CD4-positive, alpha-beta T cell treated with Interleukin-6 at 100 ng/mL for 8 hours (primary cell): ENCODE measurements at places on chromosomes 1 and 21.

- no peak for DNase-seq
Measured at GRCh38 chr1:46489169-46489637, 433 bp upstream of the DMBX1 start.

DNA sequence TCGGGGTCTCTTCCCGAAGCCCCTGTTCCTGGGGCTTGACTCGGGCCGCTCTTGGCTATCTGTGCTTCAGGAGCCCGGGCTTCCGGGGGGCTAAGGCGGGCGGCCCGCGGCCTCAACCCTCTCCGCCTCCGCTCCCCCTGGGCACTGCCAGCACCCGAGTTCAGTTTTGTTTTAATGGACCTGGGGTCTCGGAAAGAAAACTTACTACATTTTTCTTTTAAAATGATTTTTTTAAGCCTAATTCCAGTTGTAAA is 158.7 kb downstream of the RUNX1 start:
- DNase-seq, result no peak

GRCh38 chr1:180975551-180975950 is 47.1 kb downstream of the STX6 start:
- no peak for DNase-seq

DNA sequence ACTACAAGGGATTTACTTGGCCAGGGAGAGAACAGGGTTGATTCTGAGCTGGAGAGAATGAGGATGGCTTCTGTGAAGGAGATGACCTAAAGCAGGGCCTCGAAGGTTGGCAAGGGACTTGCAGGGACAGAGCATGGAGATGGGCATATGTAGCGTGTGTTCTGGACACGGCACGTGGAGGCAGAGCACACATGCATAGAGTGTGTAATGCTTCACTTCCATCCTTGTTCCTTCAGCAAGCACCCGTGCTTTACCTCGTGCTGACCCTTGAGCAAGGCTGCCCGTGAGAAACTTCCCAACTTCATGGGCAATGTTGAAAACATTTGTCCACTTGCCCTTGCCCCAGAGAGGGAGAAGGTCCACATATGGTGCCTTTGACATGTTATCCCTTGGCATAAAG is 33.1 kb downstream of the NFIA start:
- no peak for DNase-seq

DNA sequence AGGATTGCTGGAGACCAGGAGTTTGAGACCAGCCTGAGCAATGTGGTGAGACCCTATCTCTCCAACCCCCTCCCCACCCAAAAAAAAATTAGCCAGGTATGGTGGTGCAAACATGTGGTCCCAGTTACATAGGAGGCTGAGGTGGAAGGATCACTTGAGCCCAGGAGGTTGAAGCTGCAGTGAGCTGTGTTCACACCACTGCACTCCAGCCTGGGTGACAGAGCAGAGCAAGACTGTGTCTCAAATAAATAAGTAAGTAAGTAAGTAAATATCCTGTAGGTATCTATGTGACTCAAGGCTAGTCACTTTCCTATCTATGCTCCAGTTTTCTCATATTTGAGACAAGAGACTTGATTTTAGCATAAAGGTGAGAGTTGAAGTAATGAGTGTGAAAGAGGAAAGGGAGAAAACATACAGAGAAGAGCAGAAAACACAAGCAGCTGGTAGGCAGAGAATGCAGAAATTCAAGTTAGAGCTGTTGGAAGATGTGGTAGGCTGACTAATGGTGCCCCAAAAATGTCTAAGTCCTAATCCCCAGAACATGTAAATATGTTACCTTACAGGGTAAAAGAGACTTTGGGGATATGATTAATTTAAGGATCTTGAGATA is 7.5 kb downstream of the PPP1R12B start:
- DNase-seq, result no peak

DNA sequence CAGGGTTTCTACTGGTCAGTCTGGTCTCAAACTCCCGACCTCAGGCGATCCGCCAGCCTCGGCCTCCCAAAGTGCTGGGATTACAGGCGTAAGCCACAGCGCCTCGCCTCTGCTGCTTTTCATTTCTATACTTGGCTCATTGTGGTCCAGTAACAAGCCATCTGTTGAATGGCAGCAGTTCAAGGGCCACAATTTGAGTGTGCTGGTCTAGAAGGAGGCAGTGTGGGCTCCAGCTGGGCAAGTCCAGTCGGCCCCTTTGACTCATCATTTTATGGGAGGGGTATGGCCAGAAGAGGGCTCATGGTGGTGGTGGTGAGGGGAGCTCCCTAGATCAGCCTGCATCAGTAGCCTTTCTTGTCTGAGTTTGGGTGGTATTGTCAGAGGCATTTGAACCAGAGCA is 33.2 kb downstream of the ATP8B2 start:
- DNase-seq, result no peak

- no peak for DNase-seq
Measured at GRCh38 chr1:2530513-2531361, 674 bp upstream of the HES5 start.

- no peak for DNase-seq
Measured at GRCh38 chr1:9128166-9128519, 759 bp downstream of the GPR157 start.

DNA sequence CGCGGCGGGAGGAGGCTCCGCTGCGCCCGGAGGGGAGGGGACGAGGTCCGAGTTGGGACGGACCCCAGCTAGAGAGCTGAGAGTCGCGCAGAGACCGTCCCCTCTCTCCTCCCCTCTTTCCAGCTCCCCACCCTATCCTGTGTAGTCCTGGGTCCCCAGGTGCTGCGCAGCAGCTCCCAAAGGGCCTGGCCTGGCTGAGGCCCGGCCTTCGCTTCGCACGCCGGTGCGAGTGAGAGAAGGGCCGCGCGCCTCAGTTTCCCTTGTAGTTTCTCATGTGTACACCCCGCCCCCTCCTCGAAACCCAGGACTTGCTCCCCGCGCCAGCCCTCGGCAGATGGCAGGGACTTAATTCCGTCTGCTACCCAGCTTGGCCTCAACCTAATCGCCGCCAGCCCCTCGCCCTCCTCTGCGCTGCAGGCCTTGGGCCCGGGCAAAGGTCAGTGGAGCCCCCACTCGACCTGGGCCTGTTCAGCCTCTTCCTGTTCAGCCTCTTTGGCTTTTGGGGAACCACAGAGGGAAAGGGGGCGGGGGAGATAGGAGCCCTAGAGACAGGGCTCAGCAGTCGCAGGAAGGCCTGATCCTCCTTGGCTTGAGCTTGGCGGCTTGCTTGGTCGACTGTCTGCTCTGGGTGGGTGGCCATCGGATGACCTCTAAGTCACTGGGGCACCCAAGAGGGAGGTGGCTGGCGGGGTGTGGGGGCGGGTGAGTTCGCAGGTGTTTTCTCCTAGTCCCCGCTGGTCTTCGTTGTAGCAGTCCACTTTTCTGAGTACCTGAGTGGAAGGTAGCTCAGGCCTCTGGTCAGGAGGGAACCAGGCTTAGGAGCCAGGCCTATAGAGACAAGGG is 1.0 kb downstream of the ZNF687 start:
- DNase-seq, result no peak

GRCh38 chr1:248862695-248862997 is 3.8 kb upstream of the ZNF692 start:
- DNase-seq, result no peak

DNA sequence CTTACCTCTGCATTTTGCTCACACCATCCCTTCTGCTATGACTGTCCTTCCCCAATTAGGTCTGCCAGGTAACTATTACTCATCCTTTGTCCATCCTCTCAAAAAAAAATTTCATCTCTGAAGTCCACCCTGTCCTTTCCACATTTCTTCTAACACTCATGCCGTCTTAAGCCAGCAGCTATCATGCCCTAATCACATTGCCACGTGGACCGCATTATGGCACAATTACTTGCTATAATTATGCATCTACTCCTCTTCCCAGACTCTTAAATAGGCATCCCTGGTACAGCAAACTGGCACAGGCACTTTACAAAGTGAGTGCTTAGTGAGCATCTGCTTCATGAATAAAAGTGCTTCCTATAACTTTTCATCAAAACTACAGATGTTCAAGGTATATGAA is 295.4 kb upstream of the ESRRG start:
- DNase-seq, result no peak

DNA sequence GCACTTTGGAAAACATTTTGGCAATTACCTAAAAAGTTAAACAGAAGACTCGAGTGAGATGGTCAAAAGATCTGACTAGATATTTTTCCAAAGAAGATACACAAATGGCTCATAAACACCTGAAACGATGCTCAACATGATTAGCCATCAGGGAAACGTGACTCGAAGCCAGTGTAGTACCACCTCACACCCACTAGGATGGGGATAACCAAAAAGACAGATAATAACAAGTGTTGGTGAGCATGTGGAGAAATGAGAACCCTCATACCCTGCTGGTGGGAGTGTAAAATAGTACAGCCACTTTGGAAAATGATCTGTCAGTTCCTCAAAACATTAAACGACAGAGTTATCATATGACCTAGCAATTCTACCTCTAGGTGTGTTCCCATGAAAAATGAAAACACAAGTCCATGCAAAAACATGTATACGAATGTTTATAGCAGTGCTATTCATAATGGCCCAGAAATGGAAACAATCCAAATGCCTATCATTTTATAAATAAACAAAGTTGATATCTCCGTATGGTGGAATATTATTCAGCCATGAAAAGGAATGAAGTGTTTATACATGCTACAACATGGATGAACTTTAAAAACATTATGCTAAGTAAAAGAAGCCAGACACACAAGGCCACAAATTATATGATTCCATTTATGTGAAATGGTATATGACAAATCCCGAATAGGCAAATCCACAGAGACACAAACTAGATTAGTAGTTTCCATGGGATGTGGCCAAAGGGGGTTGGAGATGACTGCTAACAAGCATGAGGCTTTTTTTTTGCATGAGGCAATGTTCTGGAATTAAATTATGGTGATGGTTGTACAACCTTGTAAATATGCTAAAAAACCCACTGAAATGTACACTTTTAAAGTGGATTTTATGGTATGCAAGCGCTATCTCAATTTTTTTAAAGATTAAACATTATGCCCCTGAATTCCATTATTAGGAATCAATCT is 625.3 kb downstream of the KIF26B start:
- DNase-seq, result no peak

GRCh38 chr1:89669441-89669840 is 36.5 kb downstream of the LRRC8C start:
- DNase-seq, result no peak

DNA sequence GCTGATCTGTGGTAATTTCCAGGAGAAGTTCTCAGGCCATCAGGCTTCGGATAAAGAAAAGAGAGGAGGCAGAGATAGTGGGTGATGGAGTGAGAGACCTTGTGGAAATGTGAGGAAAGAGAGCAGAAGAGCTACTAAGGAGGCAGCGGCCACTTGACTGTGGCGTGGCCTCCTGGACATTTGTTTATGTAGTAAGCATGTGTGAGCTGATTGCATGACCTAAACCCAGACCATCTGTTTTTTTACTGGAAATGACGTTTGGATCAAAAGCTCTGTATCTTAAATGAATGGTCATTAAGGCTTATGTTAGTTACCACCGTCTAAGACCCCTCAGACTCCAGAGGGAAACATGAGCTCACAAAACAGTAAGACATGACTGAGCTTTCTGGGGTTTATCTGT is 13.6 kb downstream of the ATP1B1 start:
- DNase-seq, result no peak

- DNase-seq, result no peak
Measured at GRCh38 chr1:159170639-159171038, 776 bp upstream of the CADM3 start.

- no peak for DNase-seq
Measured at GRCh38 chr1:230749150-230749549, 2.0 kb downstream of the CAPN9 start.

GRCh38 chr1:241998412-241998921 is 431 bp downstream of the MAP1LC3C start:
- DNase-seq, result peak; percentile 19

- no peak for DNase-seq
Measured at GRCh38 chr1:8731162-8731561, 86.3 kb downstream of the RERE start.

- DNase-seq, result peak; percentile 78
Measured at GRCh38 chr1:145997016-145997717, 788 bp upstream of the TXNIP start.

- no peak for DNase-seq
Measured at GRCh38 chr1:184791550-184791900, 36.9 kb upstream of the EDEM3 start.

GRCh38 chr1:23456226-23456625 is 27.8 kb downstream of the ASAP3 start:
- no peak for DNase-seq

- no peak for DNase-seq
Measured at GRCh38 chr1:218164930-218165700, 120.0 kb upstream of the RRP15 start.

GRCh38 chr1:53465023-53465957 is 6.1 kb downstream of the DMRTB1 start:
- DNase-seq, result no peak

DNA sequence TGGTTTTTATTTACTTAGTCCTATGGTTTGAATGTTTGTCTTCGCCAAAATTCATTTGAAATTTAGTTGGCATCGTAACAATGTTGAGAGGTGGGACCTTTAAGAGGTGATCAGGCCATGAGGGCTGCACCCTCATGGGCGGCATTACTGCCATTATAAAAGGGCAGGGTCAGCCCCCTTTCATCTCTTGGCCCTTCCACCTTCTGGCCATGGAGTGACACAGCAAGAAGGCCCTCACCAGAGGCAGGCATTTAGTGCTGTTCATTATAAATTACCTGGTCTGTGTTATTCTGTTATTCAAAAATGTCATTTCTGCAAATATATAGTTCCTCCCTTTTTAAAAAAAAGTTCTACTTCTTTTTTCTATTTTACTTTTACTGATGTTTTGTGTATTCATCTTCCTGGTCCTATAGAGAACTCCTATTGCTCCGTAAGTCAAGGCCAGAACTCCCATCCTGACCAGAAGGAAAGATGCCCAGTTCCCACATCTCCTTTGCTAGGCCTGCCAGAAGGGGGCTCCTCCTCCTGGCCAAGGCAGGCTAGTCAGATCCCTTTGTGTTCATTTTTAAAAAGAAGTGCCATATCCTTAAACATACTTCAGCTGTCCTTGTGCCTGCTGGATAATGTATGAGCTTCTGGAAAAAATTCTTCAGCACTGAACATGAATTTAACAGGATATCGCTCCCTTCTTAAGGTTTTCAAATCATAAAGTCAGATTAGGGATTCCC is 10.0 kb upstream of the LBR start:
- no peak for DNase-seq

- no peak for DNase-seq
Measured at GRCh38 chr1:15974855-15975254, 1.0 kb downstream of the ZBTB17 start.

- no peak for DNase-seq
Measured at GRCh38 chr1:38041936-38042834, 4.4 kb downstream of the POU3F1 start.

DNA sequence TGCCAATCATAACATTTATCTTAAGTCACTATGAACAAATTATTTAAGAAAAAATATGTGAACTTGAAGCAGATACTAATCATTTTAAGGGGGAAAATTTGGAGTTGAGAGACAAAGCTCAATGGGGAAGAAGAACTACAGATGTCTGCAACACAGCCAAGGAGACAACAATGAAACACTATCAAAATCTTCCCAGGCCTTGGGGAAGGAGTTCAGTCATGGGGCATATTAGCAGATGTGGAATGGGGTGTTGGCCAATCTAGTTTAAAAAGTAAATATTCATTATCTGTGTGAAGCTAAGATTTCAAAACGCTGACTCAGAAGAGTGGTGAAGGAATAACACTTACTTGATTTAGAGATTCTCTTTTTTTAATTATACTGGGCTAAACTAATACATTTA is 671.6 kb upstream of the ZP4 start:
- no peak for DNase-seq

GRCh38 chr1:95451054-95451453 is 217.0 kb downstream of the RWDD3 start:
- DNase-seq, result no peak
